ENCODE measurements at places on chromosomes 7 and 10.
A peak's percentile ranks its signal among the peaks of the same experiment; 100 is the strongest.

DNA sequence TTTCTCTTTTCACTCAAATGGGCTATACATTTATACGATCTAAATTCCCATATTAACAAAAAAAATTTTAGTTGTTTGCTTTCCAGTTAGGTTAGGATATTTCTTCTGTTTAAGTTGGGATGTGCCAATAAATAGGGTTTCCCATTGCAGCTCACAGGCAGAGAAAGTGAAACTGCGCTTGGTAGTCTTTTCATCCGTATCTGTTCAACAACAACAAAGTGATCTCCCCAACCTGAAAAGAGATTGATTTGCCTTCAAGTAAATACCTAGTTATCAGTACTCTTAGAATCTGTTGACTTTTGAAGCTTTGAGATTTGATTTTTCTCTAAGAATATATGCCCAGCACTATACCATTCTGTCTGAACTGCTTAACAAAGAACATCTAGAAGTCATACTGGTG lies 143.4 kb downstream of the DYNC1I1 start:
- peak; percentile 67 for DNase-seq

DNA sequence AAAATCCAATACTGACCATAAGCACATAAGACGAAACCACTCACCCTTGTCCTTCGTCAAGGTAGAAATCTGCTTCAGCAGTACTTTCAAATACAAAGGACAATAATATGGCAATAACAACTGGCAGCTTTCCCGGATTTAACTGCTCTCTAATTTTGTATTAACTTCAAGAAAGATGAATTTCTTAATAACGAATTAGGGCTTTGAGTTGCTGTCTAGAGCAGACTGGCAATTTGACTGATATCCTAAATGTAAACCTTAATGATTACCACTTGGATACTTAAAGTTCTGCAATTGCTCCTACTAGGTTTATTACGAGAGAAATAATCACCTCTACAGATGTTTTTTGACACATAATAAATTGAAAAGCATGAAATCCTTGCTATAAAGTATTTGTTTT lies 418.7 kb downstream of the MAGI2 start:
- DNase-seq = no peak

DNA sequence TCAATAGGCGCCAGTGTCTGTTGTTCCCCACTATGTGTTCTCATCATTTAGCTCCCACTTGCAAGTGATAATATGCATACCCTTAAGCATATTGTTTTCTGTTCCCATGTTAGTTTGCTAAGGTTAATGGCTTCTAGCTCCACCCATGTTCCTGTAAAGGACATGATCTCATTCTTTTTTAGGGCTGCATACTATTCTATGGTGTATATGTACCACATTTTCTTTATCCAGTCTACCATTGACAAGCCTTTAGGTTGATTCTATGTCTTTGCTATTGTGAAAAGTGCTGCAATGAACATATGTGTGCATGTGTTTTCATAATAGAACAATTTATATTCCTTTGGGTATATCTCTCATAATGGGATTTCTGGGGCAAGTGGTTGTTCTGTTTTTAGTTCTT lies 77.8 kb upstream of the PLXDC2 start:
- no peak for DNase-seq

GRCh38 chr7:157754416-157754790 lies 417.6 kb downstream of the DNAJB6 start:
- DNase-seq = no peak

DNA sequence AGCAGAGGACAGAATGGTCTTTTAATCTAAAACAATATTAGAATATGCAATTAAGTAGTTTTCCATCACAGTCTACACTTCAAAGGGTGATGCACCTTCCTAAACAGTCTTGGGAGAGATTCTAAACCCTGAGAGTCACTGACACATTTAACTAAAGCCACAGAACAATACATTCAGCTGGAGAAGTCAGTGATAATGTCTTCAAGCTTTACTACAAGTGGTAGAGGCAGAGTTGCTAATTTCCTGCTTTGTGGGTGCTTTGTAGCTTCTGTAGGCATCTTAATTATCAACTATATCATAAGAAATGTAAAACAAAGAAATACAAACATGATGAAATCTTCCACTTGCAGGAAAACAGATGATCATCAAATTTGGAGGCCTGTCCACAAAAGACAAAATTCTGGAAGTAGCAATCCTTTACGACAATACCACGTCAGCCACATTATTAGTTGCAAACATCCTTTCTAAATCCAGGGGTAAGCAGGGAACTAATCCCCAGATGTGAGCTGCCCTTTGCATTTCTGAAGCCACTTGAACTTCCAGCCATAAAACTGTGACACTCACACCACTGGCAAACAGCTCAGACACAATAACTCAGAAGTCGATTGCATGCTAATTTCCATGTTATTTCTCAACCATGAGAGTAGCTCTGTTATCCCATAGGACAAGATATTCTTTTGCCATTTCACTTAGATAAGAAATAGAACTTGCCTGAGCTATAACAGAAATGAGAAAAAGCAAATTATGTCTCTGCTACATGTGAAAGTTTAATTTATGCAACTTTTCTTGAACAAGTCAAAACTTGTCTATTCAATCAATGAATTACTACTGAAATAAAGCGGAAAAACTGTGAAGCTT lies 212.2 kb downstream of the FAM107B start:
- DNase-seq = no peak
